ENCODE measurements at places on chromosomes 12 and 14. TPM values are rescaled to one million over a fixed set of nuclear protein-coding genes. Genes with fewer than 3 reads are reported as not detected.

- DNase-seq, result no peak
Measured at GRCh38 chr12:51238037-51238509, 553 bp upstream of the DAZAP2 start.

DNA sequence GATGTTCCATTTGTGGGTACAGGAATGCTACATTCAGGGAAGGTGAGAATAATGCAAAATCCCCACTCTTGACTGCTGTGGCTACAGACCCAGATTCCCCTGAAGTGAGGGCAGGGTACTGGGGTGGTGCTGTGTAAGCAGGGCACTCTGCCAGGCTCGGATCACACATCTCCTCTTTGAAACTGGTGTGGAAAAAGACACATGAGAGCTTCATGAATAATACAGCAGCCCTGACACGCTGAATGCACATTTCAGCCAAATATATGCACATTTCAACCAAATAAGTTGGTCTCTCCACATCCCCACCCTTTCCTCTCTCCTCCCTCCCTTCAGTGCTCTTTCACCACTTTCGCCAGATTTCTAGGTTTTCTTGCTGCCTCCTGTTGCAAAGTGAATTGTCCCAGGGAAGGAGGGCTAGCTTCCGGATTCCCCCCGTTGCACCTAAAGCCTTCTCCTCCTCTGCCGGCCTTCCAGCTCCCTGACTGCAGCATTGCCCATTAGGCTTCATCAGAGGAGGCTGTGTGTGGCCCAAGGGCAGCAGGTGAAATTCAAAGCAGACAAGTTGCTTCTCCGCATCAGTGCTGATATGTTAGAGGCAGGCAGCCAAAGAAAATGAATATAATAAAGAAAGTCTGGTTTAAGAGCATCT is 118.2 kb upstream of the TMCC3 start:
- DNase-seq, result no peak

GRCh38 chr12:45536284-45536683 is 193.2 kb upstream of the ARID2 start:
- DNase-seq, result no peak

- DNase-seq, result no peak
Measured at GRCh38 chr12:77893918-77894317, 63.2 kb downstream of the NAV3 start.

- DNase-seq, result no peak
Measured at GRCh38 chr12:6620137-6620884, 13.1 kb upstream of the CHD4 start.

GRCh38 chr14:68935761-68936214 is 43.3 kb downstream of the ACTN1 start:
- peak; percentile 42 for DNase-seq

GRCh38 chr12:89461649-89462612 is 62.7 kb downstream of the GALNT4 start:
- no peak for DNase-seq

DNA sequence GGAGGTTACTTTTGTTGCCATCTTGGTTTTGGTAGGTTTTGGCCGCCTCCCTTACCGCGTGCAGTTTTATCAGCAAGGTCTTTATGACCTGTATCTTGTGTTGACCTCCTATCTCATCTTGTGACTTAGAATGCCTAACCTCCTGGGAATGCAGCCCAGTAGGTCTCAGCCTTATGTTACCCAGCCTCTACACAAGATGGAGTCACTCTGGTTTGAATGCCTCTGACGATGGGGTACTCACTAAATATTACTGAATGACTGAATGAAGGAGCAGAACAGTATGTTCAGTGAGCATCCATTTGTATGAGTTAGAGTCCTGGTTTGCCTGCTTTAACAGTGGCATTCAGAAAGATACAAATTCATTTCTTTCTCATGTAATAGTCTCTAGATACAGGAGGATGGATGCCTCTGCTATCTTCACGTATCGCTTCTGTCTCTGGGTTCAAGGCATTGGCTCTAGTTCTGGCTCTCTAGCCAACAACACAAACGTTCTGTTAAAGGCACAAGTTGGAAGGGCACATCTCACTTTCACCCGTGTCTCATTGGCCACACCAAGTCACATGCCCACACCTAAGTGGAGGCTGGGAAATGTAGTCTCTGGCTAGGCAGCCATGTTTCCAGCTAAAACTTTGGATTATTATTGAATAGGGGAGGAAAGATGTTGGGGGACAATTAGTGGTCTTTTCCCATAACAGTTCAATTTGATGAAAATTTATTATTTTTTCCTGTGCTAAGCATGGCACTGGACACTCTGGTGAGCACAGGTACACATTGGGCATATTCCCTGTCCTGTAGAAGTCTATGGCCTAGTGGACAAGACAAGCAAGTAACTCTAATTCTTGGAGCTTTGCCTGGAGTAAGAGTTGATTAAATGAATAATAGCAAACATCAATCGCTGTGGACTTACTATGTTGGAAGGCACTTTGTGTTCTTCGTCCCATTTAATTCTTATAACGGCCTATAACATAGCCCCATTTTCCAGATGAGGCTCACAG is 75.2 kb upstream of the RPH3A start:
- DNase-seq, result no peak

- no peak for DNase-seq
Measured at GRCh38 chr12:71107936-71108335, 49.9 kb downstream of the TSPAN8 start.

DNA sequence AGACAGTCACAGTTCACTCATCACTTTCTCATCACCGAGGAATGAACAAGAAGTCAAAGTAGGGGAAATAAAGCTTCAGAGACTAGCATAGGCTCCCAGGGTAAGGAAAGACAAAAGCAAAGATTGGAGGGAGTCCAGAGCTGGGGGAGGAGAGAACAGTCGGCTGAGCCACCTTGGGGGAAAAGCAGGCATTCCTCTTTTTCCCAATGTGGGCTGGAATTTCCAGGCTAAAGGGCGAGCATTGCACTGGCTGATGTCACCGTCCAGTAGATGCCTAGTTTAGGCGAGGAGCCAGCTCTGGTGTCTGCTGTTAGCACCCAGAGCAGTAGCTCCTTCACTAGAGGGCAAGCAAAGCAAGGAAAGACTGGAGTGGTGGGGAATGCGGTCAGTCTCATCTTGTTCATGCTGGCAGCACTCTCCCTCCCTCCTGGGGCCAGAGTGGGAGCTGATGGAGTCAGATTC is 8.5 kb upstream of the KRT75 start:
- DNase-seq, result no peak

- peak; percentile 66 for DNase-seq
Measured at GRCh38 chr14:93976477-93977057, at the start of gene ASB2. Gene ASB2, minus strand, starts transcription at chr14:93976570. Its CDS starts 12,031 bp downstream, at chr14:93964539.

GRCh38 chr14:68442828-68443629 is 349.8 kb downstream of the ZFP36L1 start:
- no peak for DNase-seq

DNA sequence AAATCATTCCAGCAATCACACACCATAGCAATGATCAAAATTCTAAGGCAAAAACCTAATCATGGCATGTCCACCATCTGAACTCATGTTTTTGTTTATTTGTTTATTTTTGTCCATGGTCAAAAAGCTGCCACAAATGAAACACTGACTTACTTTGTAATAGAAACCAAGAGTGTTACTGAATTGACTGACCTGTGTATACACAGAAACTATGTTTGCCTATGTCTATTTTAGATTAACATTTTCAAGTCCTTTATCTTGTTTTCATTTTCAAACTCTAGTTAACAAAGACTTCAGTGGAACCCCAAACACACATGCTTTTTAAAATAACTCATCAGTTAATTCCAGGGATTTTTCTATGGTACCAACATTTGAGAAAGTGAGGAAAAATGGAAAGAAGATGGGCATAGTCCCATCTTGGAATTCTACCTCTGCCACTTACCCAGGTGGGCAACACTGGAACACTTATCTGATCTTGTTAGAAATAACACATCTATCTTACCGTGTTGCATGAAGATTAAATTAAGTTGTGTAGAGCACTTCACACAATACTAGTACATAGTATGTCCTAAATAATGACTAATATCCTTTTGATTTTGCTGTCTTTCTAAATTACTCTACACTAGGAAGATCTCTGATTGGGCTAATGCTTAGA is 6.4 kb downstream of the LUM start:
- no peak for DNase-seq

- no peak for DNase-seq
Measured at GRCh38 chr14:77752799-77753516, 8.0 kb downstream of the SNW1 start.

- DNase-seq, result no peak
Measured at GRCh38 chr14:71734076-71734475, 198.2 kb upstream of the RGS6 start.

DNA sequence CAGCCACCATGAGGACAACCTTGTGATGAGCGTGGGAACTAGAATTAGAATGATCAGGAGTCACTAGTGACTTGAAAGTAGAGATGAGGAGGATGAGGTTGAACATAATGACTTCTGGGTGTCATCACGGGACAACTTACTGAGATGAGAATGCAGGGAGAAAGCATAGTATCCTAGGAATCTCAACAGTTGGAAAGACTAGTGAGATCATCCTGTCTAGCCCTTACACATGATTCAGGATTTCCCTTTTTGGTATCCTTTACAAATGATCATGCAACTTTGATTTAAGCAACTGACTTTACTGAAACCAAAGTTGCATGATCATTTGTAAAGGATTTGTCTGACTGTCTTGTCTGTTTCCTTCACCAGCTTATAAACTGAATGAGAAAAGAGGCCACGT is 51.8 kb upstream of the HIF1A start:
- no peak for DNase-seq

GRCh38 chr12:108696111-108696995 is 35.0 kb downstream of the CORO1C start:
- no peak for DNase-seq

DNA sequence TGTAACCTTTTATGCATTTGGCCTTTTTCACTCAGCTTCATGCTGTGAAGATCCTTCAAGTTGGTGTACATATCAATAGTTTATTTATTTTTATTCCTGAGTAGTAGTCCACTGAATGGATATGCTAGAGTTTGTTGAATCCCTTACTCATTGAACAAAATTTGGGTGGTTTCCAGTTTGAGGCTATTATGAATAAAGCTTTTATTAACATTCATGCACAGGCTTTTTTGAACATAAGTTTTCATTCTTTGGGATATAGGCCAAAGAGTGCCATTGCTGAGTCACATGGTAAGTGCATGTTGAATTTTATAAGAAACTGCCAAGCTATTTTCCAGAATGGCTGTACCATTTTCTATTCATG is 59.5 kb upstream of the CAPRIN2 start:
- no peak for DNase-seq

- DNase-seq, result no peak
Measured at GRCh38 chr12:10052193-10052913, 21.9 kb downstream of the CLEC9A start.

- no peak for DNase-seq
Measured at GRCh38 chr12:100448656-100449055, 25.0 kb upstream of the NR1H4 start.

DNA sequence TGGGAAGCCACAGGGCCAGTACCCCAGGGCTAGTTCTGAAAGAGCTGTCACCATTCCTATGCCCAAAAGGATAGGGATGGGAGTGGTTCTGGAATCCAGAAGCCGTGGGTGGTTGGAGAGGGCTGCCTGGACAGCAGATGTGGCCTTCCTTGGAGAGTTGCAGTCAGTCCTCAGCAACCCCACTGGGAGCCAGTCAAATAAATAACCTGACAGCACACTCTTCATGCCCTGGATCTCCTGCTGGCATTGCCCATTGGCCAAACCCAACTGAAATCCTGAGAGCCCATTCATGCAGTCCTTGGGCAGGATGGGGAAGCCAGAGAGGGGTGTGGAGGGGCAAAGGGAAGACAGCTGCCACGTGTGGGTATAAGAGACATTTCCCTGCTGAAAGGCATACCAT is 128.2 kb downstream of the PTPN11 start:
- no peak for DNase-seq

GRCh38 chr14:105529319-105529568 is 2.9 kb downstream of the TMEM121 start:
- no peak for DNase-seq

GRCh38 chr14:84323450-84323849 is 1206.5 kb upstream of the FLRT2 start:
- DNase-seq, result no peak

- peak; percentile 63 for DNase-seq
Measured at GRCh38 chr14:26984311-26985177, 386.7 kb upstream of the NOVA1 start.

- no peak for DNase-seq
Measured at GRCh38 chr14:75978249-75978731, 3.5 kb downstream of the TGFB3 start.

GPR132 gene
- 0.95 TPM for total RNA-seq

TMEM253 gene
- total RNA-seq, result 0.35 TPM

ARPC3 gene
- 74.3 TPM for total RNA-seq

TCHP gene
- 7.4 TPM for total RNA-seq

SLC38A4 gene
- total RNA-seq, result 0.28 TPM

SYCP3 gene
- total RNA-seq, result not detected

LRR1 gene
- total RNA-seq, result 6.7 TPM

KANSL2 gene
- total RNA-seq, result 17.3 TPM

ASPG gene
- total RNA-seq, result 11.7 TPM

GSG1 gene
- total RNA-seq, result not detected

JPH4 gene
- total RNA-seq, result 0.15 TPM

SOCS4 gene
- 17.7 TPM for total RNA-seq

NAV3 gene
- 4.9 TPM for total RNA-seq

PRH2 gene
- total RNA-seq, result not detected

RASSF9 gene
- total RNA-seq, result 6.0 TPM

GRIP1 gene
- 3.1 TPM for total RNA-seq
